ENCODE measurements at places on chromosomes 1 and 21.

- DNase-seq, result no peak
Observed at GRCh38 chr21:33124889-33125288, 54.9 kb downstream of the OLIG1 start.

DNA sequence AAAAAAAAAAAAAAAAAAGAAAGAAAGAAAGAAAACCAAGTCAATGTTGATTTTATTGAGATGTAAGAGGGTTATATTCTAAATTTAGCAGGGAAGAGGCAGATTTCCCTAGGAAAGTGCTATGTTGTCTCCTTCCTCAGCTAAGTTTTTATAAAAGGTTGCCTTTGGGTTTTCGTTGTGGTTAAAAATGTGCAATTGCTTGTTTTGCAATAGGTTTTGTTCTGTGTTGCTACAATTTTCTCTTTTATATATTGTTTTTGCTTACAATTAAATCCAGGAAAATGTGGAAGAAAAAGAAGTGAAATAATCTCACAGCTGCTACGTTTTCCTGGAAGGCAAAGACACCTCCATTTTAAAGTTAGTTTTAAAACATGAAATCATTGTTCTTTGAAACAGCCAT, 136.7 kb upstream of the C1orf105 start:
- no peak for DNase-seq

- no peak for DNase-seq
Observed at GRCh38 chr1:27122652-27123051, 32.3 kb downstream of the SLC9A1 start.

DNA sequence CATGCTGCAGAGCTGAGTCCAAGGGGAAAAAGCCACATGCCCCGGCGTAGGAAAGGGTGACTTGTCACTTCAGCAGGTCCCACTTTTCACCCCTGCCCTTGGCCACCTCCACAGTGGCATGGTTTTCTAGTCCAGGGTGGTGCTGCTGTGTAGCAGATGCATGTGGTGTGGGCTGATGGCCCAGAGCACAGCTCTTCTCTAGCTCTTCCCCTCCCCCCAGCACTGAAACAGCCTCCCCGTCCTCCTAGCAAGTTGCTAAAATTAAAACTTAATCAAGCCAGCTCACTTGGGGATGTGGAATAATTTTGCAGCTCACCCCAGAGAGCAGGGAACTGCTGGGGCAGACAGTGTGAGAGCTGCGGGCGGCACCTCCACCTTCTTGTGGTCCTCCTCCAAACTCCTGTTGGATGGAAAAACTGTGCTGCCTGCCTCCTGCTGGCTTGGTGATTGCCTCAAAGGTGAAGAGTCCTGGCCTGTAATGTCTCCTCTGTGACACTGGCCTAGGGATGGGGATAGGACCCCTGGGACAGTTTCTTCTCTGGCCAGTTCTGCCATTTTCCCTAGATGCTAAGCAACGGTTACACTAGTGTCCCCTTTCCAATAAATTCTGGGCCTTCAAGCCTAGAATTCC, 91.6 kb downstream of the RNF220 start:
- no peak for DNase-seq

- DNase-seq, result no peak
Observed at GRCh38 chr1:59678493-59679228, 136.1 kb upstream of the HOOK1 start.

GRCh38 chr21:16424331-16424751, 694.6 kb downstream of the USP25 start:
- no peak for DNase-seq

DNA sequence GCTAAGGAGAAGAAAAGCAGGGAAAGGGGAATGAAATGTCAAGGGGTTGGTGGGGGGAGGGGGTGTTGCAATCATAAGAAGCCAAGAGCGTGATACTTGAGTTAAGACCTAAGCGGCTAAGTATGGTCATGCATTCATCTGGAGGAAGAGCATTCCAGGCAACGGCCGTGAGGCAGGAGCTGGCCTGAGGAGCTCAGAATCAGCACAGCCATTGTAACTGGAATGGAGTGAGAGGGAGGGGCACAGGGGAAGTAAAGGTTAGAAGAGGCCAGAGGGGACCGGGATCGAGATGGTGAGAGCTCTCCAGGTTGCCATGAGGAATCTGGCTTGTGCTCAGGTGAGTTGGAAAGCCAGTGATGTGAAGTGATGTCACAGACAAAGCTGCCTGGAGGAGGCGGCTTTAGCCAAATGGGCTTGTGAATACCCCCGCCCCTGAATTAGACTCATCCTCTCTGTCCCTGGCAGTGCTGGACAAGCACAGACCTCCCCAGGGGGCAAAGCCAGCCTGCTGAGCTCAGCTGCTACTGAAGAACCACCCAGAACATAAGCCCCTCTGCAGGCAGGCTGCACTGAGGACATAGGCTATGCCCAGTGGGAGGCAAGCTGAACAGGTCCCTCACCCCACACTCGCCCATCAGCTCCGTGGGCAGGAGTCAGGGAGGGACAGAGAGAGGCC, 61.1 kb upstream of the LAPTM5 start:
- no peak for DNase-seq

DNA sequence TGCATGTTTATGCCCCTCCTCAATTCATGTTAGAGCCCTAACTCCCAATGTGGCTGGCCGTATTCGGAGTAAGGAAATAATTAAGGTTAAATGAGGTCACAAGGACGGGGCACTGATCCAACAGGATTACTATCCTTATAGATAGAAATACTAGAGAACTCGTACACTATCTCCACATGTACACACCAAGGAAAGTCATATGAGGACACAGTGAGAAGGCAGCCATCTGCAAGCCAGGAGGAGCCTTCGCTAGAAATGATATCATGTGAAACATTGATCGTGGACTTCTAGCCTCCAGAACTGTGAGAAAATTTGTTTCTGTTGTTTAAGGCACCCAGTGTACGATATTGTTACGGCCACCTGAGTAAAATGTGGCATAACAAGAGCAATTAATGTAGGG, 79.7 kb downstream of the FAF1 start:
- no peak for DNase-seq

GRCh38 chr1:165144757-165145397, 211.6 kb downstream of the LMX1A start:
- DNase-seq, result peak; percentile 17

DNA sequence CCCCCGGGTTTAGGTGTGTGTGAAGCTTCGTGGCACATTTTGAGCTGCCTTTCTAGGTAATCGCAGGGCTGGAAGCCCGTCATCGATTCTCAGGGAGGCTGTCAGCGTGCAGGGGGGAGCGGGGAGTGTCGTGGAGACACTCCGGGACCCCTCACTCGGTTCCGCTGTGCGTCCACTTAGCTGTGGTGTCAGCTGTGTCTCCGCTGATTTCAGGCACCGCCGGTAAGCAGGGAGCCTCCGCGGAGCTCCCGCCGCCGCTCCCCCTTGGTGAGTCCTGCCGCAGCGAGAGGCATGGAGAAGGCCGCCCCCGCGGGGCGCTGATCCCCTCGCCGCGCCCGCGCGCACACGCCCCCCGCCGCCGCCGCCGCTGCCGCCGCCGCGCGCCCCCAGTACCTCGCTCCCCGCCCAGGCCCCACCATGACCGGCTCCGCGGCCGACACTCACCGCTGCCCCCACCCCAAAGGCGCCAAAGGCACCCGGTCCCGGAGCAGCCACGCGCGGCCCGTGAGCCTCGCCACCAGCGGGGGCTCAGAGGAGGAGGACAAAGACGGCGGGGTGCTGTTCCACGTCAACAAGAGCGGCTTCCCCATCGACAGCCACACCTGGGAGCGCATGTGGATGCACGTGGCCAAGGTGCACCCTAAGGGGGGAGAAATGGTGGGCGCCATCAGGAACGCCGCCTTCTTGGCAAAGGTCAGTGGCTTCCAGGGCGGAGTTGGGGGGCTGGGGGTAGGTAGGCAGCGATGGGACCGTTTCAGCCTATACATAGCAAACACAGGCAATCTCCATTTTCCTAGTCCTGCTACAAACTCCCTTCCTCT, 995 bp downstream of the VASH2 start:
- DNase-seq, result no peak

DNA sequence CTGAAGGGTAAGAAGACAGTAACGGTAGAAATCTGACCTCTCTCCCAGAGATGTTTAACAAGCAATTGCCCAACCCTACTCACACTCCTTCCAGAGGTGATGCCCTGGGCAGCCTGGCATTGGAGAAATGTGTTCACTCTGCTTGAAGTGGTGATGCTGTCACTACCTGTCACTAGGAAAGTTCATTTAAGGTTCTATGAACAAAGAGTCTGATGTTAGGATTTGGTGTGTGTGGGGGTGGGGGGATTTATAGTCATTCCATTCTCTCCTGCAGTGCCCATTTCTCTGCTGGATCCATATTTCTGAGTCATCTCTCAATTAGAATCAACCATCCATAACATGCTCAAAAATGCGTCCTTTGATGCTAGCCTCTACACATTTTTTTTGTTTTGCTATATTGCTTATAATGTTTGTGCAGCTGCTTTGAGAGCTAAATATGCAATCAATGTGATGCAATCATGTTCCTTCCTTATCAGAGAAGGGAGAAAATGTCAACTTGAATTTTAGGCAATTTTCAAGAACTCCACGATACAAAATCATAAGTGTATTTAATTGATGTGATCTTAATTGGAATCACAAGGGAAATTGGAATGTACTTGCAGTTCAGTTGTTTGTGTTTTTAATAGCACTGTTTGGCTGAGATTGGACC, 173.9 kb downstream of the DUSP10 start:
- DNase-seq, result no peak

- no peak for DNase-seq
Observed at GRCh38 chr1:37515185-37516034, 844 bp upstream of the MEAF6 start.

- DNase-seq, result no peak
Observed at GRCh38 chr1:219365451-219365850, 191.8 kb downstream of the LYPLAL1 start.

DNA sequence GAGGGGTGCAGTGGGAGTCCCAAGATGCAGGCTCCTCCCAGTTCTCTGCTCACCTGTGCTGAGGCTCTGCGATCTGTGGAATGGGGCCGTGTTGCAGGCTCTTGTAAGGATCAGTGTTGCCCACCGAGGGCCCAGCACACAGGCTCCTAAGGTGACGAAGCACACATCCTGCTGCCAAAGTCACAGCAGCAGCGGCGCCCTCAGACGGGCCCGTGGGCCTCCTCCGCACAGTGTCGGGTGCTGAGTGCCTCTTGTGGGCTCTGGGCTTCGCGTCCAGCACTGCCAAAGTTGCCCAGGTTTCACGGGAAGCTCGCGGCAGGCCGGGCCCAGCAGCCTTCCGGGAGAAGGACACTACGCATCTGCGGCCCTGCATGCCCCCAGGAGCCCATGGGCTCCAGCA, 72.1 kb upstream of the ABCG1 start:
- no peak for DNase-seq

GRCh38 chr1:17596651-17597509, 57.4 kb downstream of the ARHGEF10L start:
- no peak for DNase-seq
